ENCODE measurements at places on chromosomes 11 and 22.
A peak's percentile ranks its signal among the peaks of the same experiment; 100 is the strongest.

DNA sequence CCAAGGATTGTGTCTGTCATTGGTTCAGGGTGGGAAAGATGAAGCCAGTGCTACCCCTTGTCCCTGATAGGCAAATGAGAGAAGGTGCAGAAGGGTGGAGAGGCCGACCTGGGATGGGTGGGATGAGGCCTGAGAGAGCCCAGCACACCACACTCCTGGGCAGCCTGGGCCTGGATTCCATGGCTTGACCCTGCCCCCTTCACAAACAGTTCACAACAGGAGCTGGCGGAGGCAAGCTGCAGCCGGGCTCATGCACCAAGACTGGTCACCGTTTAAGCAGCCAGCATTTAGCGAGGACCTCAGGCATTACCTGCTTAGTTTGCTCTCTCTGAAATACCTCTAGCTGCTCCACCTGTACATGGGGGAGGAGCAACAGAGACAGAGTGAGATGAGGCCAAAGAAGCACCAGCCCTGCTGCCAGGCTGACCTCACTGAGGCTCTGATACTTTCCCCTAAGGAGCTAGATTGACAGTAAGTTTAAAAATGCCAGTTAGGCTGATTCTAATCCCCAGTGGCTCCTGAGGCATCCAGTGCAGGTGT, 13.5 kb downstream of the IL18BP start:
- no peak for DNase-seq

DNA sequence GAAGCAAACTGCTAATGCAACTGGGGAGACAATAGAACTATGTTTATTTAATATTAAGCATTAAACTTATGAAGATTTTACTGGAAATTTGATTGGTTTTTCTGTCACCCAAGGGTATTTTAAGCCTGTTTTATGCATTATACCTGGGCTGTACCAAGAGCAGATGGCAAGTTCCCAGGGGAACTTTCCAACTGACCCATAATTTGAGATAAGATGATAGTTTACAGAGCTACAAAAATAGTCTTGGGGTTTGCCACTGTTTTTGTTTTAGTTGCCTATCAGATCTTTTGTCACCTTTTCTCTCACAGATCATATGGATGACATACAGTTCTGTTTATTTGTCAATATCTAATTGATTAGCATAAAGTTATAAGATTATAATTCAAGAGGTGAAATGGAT, 43.9 kb downstream of the PDE3B start:
- no peak for DNase-seq

- DNase-seq, result no peak
Observed at GRCh38 chr11:23856654-23857053, 640.2 kb upstream of the LUZP2 start.

DNA sequence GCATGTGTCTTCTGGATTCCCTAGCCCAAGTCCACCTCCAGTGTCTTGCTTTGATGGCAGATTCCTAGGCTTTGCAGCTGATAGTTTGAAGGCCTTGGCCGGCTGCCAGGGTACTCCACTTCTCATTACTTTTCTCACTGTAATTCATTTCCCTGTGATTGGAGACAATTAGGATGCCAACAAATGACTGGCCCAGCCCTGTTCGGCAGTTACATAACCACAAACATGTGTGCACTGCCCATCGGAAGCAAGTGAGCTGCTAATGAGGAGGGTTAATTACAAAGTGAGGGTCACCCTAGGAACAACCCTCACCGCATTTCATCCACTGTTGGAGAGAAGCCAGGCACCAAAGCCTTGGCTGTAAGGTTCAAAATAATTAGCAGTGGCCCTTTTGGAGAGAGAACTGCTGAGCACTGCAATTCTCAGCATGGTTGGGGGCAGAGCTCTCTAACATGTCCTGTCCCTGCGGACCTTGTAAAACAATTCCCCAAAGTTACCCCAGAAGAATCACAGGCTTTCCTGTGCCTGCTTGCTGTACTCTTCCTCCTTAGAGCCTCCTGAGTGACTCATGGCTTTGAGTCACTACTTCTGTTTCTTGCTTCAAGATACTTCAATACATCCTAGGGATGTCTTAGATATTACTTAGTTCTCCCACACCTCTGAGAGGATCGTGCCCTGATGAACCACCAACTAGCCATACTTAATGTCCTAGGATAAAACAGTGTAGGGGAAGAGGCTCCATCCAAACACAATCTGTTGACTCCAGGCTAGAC, 109.7 kb upstream of the GALNT18 start:
- no peak for DNase-seq

GRCh38 chr22:47065756-47066615, 303.5 kb downstream of the TBC1D22A start:
- no peak for DNase-seq

- DNase-seq, result no peak
Observed at GRCh38 chr11:62133328-62134065, 9.7 kb downstream of the INCENP start.

DNA sequence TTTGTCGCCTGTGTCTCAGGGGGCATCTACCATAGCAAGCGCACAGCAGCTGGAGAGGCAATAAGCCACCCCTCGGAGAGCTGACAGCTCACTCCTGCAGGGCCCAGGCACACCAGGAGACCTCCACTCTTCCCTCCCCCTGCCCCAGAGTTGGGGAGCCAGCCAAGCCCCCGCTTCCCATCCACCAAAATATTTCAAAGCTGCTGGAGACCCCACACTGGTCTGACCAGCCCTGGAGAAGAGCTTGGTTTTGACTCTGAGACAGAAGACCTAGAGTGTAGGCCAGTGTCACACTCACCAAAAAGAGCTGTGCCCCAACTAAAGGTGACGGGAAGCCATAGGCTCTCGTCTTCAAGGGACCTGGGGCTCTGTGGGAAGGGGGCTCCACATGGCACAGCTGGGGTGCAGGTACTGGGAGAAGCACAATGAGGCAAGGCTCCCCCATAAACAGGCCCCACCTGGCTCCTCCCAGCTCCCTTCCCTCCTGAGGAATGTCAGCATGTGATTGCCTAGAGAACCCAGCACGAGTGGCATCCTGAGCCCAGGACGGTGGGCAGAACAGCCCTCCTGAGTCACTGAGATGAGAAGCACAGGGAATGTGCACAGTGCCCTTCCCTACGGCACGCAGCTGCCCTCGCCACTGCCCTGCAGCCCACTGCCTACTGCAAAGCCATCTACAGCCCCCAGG, 5.8 kb upstream of the GNAZ start:
- DNase-seq, result no peak

- DNase-seq, result peak; percentile 61
Observed at GRCh38 chr11:134432776-134433175, 20.7 kb upstream of the B3GAT1 start.

DNA sequence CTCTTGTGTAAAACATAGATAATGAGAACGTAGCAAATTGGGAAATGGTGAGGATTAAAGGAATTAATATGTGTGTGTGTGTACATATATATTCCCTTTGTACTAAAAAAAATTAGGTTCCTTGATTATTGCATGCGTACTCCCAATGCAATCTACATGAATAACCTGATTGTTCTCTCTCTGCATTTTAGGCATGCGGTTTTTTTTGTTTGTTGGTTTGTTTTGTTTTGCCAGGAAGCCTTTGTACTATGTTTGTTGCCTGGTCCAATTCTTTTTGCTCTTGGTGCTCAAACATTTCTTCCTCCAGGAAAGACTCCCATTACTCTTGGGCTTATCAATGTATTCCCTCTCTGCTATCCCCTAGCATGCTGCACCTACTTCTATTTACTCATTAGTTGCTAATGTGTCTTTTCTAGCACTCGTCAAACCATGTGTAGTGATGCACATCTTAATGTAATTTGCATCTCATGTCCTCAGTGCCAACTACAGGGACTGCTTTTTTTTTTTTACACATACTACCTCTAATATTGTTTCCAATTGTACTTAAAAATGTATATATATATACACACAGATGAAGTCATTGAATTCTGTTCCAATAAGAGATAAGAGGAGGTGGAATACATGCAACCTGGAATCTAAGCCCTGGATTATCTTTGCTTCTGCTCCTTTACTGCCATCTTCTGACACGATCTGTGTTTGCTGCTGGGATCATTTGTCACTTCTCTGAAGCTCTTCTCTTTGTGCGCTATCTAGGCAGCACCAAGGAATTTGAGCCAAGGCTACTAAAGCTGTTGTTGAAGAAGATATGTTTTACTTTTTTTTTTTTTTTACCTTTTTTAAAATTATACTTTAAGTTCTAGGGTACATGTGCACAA, 197.2 kb upstream of the ANO3 start:
- DNase-seq, result peak; percentile 54

DNA sequence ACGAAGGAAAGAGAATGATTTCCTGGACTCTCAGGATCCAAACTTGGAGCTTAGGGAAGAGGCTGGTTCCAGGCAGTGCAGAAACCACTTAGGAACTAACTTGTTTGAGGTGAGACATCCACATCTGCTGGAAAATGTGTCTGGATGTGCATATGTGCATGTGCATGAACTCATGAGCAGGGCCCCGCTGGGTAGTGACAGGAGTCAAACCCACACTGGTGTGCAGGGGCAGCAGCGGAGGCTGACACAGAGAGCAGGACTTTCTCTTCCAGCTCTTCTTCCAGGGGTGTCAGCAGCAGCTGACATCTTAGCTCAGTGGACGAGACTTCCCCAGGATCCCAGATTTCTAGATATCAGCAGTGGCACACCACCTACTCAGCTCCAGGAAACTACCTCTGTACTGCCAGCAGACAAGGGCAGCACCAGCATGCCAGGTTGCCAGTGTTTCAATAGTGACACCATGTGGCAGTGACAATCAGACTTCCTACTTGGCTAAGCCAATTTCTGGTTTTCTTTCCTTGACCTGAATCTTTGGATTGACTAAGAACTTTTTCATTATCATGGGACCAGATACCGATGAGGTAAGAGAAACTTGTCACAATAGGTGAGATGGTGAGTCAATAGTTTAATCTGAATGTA, 227.5 kb upstream of the ZC3H12C start:
- peak; percentile 35 for DNase-seq

DNA sequence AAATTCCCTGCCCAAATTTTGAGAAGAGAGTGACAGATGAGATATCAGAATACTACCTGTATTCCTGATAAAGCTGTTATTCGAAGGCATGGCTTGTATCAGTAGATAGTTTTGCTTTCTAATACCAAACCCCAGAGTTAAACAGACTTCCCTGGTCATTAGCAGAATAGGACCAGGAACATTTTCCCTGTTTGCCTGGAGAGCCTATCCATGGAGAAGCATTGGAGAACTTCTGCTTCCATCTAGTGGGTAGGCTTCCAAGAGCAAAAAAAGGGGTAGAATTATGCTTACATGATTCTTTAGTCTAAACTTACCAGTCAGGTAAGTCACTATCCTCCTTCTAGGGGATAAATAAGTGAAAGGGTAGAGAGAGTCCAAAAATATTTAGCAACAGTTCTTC, 14.2 kb downstream of the PDE3B start:
- no peak for DNase-seq

DNA sequence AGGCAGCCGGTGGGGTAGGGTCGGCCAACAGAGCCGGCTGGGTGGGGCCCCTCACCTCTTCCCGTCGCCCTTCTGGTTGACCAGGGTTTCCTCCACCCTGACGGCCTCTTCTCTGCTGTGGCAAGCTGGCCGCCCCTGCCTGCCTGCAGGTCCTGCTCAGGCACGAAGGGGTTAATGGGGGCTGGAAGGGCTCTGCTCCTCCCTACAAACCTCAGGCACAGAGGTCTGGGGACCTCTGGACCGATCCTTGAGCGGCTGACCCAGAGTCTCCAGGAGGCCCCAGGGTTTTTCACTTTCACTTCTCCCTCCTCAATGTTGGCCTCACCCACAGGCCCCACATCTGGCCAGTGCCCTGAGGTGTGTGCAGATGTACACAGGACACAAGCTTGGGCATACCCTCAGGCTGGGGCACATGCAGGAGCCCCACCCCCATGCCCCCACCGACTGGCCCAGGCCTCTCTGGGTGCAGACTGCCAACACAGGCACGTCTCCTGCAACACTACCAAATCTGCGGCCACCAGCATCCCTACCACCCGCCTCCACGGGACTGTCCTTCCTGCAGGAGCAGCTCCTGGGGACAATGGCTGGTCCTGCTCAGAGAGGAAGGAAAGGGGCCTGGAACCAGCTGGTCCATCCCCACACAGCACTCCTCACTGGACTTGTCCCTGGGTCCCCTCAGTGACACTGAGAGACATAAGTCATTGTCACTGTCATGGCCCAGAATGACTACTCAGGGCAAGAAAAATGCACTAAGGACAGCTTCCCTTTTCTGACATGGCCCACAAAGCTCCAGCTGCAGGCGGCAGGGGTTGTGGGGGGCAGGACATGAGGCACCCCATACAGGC, 3.2 kb upstream of the TBX1 start:
- DNase-seq, result no peak

GRCh38 chr11:25218036-25218435, 721.2 kb downstream of the LUZP2 start:
- no peak for DNase-seq

- DNase-seq, result no peak
Observed at GRCh38 chr22:44045145-44045544, 21.0 kb downstream of the PARVB start.

DNA sequence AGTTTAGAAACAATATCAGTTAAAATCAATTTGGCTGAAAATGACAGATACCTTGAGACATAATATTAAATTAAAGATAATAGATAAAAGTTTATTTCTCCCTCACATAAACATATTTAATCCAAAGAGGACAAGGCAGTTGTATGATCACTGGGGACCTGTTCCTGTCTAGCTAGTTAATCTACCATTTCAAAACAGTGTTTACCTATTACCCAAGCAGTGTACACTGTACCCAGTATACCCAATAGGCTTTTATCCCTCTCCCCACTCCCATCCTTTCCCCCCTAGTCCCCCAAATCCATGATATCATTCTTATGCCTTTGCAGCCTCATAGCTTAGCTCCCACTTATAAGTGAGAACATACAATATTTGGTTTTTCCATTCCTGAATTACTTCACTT, 229.7 kb upstream of the LARGE1 start:
- no peak for DNase-seq

- DNase-seq, result no peak
Observed at GRCh38 chr11:106581399-106581798, 436.9 kb downstream of the GUCY1A2 start.

DNA sequence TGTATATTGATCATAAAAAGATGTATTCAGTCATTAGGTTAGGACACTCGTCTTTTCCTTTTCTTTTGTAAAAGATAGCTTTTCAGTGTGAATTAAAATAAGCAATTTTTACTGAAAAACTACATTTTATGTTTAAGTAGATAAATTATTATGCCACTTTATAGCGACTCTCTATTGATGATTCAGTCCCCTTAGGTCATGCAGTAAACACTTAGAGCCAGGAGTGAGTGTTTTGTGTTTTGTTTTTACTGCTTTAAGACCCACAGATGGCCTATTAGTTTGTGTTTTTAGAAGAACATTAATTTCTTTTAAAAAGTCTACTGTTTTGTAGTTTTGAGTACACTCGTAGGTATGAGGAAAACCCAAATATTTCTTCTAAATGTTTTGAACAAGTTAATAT, 86.6 kb downstream of the YAP1 start:
- no peak for DNase-seq

- DNase-seq, result peak; percentile 11
Observed at GRCh38 chr11:133197425-133197824, 334.9 kb downstream of the OPCML start.

DNA sequence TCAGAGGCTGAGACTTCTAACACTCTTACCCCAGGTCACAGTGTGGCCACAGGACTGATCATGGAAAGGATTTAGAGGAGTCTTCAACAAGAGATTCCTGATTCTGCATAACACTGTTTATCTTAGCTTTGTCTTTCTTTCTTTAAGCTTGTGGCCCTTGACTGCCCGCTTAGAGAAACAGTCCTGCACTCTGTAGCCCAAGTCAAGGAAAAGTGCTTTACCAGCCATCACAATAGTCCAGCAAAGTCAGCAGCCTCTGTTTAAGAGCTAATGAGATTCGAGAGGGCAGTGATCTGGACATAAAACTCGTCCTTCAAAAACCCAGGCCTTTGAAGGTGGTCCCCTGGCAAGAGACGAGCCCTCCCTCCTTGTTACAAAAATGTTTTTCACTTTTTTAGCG, 30.0 kb downstream of the PRDM10 start:
- DNase-seq, result no peak

Data from pons (tissue), 1 donor.